ENCODE measurements at places on chromosomes 12 and 14.

DNA sequence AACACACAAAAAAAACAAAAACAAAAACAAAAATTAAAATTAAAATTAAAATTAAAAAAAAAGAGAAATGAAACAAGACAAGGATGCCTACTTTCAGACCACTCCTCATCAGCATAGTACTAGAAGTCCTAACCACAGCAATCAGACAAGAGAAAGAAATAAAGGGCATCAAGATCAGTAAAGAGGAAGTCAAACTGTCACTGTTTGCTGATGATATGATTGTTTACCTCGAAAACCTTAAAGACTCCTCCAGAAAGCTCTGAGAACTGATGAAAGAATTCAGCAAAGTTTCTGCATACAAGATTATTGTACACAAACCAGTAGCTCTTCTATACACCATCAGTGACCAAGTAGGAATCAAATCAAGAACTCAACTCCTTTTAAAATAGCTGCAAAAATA, 29.2 kb downstream of the ALG10 start:
- DNase-seq = no peak

DNA sequence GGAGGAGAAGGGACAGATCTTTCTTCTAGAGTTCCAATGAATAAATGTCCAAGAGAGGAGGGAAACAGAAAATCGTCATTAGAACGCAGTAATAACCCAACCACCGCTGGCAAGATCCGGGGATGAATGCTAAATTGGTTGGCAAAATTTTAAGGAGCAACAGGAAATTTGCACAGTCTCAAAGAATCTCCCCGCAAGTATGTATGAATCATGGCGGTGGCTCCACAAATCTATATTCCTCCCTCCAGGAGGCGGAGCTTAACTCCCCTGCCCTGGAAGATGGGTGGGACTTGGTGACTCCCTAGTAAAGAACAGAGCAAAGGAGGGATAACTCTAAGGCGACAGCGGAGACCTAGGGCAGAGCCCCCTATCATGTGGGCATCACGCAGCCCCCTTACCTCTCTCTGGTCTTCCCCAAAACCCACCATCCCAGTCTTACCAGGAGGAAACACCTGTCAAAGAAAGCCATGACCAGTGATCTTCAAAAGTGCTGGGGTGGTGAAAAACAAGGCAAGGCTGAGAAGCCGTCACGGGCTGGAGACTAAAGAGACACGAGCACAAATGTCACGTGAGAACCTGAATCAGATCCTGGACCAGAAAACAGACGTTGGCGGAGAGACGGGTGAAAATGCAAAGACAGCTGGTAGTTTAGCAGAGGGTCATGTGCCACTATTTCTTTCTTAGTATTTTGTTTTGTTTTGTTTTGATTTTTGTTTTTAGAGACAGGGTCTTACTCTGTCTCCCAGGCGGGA, 125.8 kb downstream of the NCOR2 start:
- peak; percentile 64 for DNase-seq

GRCh38 chr12:32534698-32535097, 135.3 kb downstream of the FGD4 start:
- DNase-seq = no peak

DNA sequence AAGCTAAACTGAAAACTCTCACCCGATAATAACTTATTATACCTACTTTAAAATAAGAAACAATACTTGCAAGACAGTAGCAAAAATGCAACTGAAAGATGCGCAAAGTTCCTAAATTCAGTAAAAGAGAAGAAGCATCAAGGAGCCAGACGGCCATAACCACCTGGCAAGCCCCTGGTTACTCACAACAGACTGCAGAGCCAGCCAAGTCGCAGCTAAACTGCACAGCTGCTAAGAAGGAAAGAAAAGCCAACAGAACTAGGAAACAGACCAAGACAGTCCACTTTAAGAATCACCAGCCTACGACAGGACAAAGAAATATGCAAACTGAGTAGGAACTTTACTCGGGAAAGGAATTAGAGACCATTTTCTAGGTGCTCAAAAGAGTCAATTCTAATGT, 127.9 kb downstream of the TMTC1 start:
- DNase-seq = no peak

- DNase-seq = no peak
Observed at GRCh38 chr14:65470404-65470880, 57.9 kb downstream of the FUT8 start.

- no peak for DNase-seq
Observed at GRCh38 chr12:108214486-108214885, 85.4 kb downstream of the WSCD2 start.

DNA sequence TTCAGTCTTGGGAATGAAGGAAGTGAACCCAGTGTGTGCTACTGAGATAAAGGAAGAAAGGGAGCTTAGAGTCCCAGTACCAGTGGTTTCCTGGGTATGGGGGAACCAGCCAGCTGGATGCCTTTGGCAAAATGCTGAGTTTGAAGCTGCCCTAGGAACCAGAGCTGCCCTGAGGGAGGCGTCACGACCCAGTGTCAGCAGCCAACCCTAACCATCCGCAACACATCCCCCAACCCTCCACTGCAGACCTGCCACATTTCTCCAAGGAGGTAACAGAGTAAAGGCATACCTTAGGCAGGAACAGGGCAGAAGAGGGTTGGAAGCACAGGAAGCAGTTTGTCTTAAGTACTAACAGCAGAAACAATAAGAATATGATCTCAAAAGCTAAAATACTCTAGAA, 28.6 kb downstream of the PRDM4 start:
- no peak for DNase-seq

DNA sequence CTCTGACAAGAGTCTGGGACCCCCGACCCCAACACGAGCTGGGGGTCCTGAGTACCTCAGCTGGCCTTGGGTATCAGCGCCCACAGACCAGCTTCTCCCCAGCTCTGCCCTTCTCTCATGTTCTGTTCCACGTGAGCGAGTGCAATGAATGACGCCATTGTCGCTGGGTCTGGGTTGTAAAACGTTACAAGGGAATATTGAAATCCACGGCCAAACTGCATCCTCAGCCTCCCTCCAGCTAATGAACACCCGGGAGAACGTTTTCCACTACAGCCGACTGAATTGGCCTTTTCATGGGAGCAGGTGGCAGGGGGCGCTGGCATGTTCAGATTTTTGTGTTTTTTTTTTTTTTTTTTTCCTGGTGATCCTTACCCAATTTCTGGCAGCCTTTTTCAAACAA, 34.7 kb downstream of the TBX5 start:
- DNase-seq = no peak

- no peak for DNase-seq
Observed at GRCh38 chr12:11723993-11724392, 74.5 kb downstream of the ETV6 start.

DNA sequence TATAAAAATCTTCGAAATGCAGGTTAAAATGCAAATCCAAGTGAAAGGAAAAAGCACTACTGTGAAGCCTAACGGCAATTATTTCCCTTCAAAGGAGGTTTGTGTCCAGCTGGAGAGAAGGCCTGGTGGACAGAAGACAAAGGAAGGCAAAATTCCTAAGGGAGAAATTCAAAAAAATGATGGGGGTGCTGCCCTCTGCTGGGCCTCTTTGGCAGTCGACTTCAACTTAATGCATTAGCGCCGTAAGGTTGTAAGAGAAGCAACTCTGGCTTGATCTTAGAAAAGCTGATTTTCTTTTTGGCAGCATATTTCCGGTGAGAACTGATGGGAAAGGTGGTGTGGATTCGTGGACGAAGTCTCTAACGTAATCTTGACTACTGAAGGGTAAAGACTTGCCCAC, 34.3 kb upstream of the CHFR start:
- no peak for DNase-seq

- no peak for DNase-seq
Observed at GRCh38 chr12:17016116-17016864, 410.3 kb upstream of the LMO3 start.

DNA sequence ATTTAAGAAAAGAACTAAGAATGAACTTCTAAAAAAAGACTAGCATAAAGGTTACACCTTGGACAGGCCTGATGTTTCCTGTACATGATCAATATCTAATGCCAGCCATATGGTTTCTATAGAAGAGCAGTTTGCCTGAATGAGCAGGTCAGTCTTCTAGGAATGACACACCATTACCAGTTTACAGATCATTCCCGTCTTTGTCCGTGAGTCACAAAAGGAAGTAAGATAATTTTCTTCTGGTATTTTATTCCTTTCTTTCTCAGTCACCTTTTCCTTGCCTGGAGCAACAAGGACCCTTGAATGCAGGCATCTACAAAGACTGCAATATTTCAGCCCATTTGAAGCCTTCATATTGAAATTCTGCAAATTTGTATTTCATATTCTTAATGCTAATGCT, 44.6 kb upstream of the CNTN1 start:
- no peak for DNase-seq

Measured in skeletal muscle cell (primary cell).